ENCODE measurements at places on chromosomes 16 and 17. TPM values are rescaled to one million over a fixed set of nuclear protein-coding genes. Genes with fewer than 3 reads are reported as not detected.

Gene CCL1
- not detected for total RNA-seq

Gene C16orf96
- total RNA-seq: 0.62 TPM

Gene KRT33A
- total RNA-seq: not detected

Gene FAM20A
- 6.0 TPM for total RNA-seq

Gene SSTR5
- total RNA-seq: not detected

Gene MT2A
- 4.9 TPM for total RNA-seq

Gene CCL13
- total RNA-seq: not detected

Gene PRSS22
- not detected for total RNA-seq

Gene PROCA1
- 0.66 TPM for total RNA-seq

Gene CNTNAP4
- 4.2 TPM for total RNA-seq

Gene GAST
- not detected for total RNA-seq

Gene CALB2
- total RNA-seq: 1.5 TPM

Gene KCNH6
- total RNA-seq: 0.25 TPM

Gene NUP88
- 55.8 TPM for total RNA-seq

Gene IL21R
- total RNA-seq: 0.16 TPM

Gene CES3
- 4.1 TPM for total RNA-seq

Gene CCL3
- not detected for total RNA-seq

Measured in motor neuron (in vitro differentiated cells).